ENCODE measurements at places on chromosomes 16 and 17.
A peak's percentile ranks its signal among the peaks of the same experiment; 100 is the strongest.

DNA sequence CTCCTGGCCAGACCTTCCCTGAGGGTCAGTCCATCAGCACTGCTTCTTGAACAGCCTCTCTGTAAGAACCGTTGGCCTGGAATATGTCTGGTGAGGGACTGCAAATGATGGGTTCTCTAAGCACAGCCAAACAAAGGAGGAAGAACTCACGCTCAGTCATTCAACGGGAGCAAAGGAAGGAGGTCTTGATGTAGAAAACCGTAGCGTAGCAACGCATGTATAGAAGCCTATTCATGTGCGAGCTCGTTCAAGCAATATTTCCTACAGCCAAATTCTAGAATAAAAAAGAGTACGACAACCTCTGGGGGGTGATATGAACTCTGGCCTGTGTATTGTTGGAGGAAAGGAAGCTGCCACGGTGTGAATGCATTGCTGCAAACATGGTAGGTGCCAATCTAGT lies 64.2 kb downstream of the RGS9 start:
- no peak for DNase-seq

- DNase-seq: no peak
These were observed 12.8 kb downstream of the AXIN1 start for GRCh38 chr16:339680-340079.

DNA sequence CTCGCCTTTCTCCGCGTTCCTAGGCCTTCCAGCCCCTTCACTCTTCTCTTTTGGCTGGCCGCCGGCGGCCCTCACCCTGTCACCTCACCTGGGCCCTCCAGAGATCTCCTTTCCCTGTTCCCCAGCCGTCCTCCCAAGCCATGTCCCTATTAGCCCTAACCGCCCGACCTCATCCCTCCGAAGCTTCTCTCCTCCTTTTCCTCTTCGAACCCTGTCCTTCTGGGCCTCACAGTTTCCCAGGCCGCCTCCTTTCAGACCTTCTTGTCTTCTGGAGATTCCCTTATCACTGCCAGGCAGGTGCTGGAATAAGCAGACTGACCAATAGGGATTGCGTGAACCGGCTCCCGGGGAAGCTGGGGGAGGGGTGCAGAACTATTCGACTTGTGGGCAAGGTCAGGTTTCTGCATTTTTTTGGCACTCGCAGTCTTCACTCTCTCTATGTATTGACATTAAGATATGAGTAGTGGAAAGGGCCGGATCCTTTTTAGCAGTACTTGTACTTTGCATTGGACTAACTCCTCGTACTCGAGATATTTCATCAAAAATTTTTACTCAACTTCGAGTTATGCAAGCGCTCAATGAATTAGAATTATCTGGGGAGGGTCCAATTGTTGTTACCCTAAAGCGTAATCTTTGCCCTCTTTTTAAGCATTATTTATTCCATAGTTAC lies 690 bp downstream of the RHOT1 start:
- peak; percentile 84 for DNase-seq

GRCh38 chr17:14784997-14785696 lies 480.0 kb downstream of the PMP22 start:
- no peak for DNase-seq

DNA sequence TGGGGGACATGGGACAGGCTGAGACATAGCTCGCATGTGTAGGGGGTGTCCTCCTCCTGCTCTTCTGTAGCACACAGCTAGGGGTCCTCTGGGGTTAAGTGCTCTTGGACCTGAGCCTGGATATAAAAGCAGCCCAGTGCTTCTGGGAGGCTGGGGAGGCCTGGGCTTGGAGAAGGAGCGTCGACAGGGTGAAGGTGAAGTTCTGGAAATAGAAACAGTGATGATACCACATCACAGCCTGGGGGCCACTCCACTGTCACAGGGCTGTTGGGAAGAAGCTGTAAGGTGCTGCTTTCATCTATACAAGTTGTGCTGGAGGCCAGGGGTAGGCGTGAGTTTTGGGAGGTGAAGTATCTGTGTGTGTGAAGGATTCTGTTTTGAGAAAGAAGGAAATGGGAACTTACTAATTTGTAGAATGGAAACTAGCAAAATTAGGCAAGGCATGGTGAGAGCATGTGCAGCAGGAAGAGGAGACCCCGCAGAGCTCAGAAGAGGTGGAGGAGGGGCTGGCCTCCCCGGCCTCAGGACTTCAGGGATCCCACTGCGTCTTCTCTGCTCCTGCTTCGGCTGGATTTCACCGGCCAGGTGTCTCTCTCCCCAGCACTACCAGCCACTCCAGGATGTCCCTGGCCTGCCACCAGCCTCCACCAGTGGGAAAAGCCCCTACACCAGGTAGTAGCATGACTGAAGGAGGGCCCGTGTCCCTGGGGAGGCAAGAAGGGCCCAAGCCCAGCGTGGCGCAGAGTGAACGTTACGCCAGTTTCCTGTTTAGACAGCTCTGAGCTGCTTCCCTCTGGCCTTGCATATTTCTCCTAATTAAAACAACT lies 19.4 kb downstream of the PLCG2 start:
- no peak for DNase-seq

GRCh38 chr17:48553190-48553547 lies 8.3 kb upstream of the HOXB2 start:
- DNase-seq: no peak

DNA sequence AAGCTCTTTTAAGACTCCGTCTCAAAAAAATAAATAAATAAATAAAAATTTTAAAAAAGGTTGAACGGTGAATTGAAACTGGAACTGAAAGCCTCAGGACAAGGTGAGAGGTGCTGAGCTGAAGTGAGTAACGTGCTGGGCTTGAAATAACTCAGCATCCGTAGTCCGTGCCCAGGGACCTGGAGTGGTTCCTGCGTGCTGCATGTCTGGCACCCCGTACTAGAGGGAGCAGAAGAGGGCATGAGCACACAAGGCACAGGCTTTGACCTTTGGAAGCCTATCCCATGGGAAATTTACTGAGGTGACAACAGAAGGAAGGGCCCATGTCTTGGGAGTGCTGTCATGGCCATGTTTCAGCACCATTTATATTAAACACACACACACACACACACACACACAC lies 4.5 kb upstream of the MEIOB start:
- DNase-seq: no peak

DNA sequence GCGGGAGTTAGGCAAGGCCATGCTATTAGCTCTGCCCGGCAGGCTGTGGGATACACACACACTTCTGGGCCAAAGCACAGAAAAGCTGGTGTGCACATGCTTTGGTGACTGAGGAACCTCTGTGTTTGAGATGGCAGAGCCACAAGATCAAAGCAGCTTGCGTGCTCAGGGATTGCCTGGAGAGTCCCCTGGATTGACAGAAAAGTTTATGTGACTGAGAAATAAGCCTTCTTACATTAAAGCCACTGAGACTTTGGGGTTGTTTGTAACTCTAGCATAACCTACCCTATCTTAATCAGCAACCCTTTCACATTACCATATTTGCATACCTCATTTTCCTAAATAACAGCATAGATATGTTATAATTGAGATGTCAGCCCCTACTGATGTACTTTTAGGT lies 69.3 kb downstream of the MYO1D start:
- no peak for DNase-seq

- DNase-seq: no peak
These were observed 77.2 kb downstream of the BRIP1 start for GRCh38 chr17:61786088-61786487.

DNA sequence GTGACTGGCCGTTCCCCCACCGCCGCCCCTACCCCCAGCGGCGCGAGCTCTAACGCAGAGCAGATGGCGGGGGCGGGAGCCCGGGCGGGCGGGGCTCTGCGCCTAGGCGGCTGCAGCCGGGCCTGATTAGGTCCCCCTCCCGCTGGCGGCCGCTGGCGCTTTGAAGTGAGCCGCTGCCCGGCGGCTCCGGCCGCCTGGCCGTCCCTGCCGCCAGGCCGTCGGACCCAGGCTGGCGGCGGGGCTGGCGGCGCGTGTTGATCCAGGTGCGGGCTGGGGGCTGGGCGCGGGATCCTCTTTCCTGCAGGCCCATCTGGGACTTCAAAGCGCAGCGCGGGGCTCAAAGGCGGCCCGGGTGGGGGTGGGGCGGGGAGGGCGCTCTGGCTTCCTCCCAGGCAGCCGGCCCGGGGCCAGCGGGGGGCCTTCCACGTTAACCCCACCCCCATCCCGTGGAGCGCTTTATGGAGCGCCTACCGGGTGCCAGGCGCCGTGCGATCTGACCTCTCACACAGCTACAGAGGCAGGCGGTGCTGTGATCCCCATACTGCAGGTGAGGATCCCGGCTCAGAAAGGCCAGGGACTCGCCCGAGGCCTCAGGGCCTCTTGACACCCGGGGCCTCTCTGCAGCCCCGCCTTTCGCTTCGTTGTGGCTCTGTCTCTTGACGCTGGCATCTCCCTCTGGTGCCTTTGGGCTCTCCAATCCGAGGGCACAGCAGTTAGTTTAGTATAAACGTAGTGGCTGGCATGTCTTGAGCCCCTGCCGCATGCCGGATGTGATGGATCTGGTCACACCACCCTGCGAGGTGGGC lies 80.0 kb upstream of the NKD1 start:
- DNase-seq: no peak

DNA sequence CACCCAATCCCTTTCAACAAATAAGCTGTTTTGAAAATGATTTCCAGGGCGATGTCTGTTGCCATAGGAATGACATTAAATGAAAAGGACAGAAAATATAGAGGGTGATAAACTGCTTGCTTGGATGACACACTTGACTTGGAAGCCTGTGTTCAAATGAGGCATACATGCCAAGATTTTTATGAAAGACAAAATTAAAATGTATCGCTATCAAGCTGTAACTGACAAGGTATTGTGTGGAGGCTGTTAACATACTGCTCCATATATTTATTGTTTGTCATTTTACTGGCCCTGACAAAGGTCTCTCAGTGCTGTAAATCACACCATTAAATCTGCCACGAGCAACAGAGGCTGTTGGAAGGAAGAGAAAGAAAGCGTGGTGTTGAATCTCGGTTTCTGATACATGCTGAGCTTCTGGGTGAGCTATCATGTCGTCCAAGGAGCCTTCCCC lies 456.2 kb upstream of the SALL1 start:
- no peak for DNase-seq

DNA sequence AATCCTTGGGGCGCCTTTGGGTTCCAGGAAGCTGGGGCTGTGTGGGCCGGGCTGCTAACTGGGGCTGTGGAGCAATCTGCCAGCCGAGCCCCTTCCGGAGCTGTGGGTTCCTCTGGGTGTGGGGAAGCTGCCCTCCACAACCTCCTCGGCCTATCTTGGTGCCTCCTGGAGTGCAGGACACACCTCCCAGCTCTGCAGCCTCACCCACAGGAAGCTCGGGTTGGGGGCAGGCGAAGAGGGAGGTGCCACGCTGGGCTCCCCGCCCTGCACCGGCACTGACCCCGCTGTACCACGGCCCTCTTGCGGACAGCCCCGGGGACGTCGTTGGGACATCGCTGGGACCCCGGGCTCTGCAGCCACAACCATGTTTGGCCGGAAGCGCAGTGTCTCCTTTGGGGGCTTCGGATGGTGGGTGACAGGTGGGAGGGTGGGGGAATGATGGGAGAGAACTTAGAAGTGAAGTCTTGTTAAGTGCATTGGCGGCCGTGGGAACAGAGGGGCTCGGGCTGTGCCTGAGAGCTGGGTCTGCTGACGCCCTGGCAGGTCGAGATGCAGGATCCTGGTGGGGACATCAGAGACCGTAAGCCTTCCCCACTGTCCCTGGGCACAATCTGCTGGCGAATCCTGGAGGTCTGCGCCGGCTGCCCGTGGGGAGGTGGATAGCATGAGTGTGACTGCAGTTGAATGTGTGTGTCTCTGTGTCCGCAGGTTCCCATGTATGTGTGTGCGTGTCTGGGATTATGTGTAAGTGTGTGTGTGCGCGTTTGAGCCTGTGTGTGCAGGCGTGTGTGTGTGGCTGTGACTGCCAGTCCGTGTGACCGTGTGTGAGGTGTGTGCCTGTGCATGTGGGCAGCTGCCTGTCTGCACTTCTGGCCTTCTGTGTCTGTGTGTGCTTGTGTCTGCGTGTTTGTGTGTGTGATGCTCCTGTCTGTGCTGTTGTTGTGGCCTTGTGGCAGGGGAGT lies at the start of gene RAP1GAP2:
RAP1GAP2 (plus strand) TSS at position 275 of the 962 bp plus-strand sequence; CDS start at position 365, 90 bp downstream.
- DNase-seq: no peak

DNA sequence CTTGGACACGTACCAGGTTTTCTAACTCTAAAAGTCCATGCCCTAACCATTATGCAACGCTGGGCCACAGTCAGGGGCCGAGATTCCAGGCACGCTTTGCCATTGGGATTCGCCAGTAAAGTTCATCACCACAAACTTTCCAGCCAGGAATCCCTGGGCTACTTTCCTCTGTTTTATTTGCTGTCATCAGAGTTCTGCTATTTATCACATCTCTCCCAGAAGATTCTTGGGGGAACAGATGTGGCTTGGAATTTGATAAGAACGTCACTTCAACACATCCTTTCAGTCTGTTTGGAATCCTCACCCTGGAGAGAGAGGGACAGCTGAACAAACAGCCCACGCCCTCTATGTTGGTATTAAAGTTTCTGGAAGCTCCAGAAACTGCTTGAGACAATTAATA lies 109.6 kb upstream of the CACNG3 start:
- no peak for DNase-seq

GRCh38 chr17:9251273-9251672 lies 230.0 kb downstream of the NTN1 start:
- no peak for DNase-seq

GRCh38 chr17:34616148-34616547 lies 36.8 kb downstream of the TMEM132E start:
- DNase-seq: no peak

- no peak for DNase-seq
These were observed 7.3 kb upstream of the CD300H start for GRCh38 chr17:74574489-74575142.

- no peak for DNase-seq
These were observed 6.2 kb upstream of the ZFHX3 start for GRCh38 chr16:73054125-73054484.

GRCh38 chr16:23516366-23517137 lies 6.3 kb upstream of the GGA2 start:
- DNase-seq: no peak

DNA sequence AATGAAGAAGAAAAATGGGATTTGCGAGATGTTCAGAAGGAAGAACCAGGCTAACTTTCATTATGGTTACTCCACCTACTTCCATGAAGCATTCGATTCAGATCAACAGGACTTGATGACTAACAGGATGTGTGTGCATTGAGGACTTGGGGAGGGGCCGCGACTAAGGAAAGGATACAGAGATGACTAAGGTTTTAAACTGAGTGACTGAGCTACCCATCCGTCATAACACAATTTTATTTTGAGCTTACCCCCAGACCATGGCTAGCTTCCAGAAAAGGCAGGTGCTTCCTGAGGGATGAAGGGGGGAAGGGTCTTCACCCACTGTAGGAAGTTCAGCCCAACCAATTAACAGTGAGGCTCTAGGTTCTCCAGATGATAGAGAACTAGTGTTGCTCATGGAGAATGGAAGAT lies 2.5 kb upstream of the CDYL2 start:
- DNase-seq: peak; percentile 9

- DNase-seq: no peak
These were observed 221.3 kb downstream of the SEC14L1 start for GRCh38 chr17:77361986-77362620.

Measured in amniotic epithelial cell (primary cell).